Activated T-cell treated with anti-CD3 and anti-CD28 coated beads for 48 hours (primary cell): ENCODE measurements at places on chromosomes 4 and X.

GRCh38 chr4:186294160-186294559 is 28.2 kb downstream of the F11 start:
- no peak for DNase-seq

DNA sequence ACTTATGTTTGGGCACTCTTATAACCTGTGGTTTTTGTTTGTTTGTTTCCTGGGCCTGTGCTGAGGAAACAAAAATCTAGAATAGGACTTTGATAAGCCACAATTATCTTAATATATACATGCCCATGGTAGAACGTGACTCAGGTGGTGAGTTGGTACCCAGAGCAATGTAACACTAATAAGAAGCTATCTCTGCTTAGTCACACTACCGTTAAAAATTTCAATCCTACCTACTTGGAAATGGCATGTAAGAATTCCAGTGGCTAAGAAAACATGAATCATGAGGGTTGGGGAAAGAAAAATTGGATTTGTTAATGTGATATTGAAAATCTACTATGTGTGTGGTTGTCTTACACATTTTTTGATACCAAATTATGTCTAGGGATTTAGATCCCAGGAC is 30.5 kb upstream of the ADGRG2 start:
- no peak for DNase-seq

GRCh38 chr4:17153572-17153971 is 255.1 kb upstream of the LDB2 start:
- DNase-seq: no peak

DNA sequence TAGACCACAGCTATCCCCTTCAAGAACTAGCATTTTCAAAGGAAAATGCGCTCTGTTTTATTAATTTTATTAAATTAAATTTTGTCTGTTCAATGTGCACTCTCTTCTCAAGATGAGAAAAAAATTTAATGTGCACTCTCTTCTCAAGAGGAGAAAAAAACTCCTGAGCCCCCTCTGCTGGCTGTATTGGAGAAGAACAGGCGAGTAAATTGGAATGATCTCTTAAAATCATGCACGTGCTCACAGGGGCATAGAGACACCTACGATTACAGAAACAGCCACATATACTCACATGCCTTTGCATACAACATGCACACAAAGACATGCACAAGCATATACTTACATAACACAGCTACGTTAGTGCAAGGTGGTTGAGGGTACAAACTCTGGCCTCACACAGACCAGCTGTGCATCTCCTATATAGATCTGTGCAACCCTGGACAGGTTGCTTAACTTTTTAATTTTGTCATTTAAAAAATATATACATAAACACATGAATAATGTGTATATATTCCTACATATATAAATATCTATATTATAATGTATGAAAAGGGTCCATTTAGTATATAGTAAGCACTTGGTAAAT is 176.2 kb upstream of the CXorf66 start:
- DNase-seq: peak; percentile 6

GRCh38 chr4:135429528-135429927 is 1227.9 kb upstream of the PABPC4L start:
- no peak for DNase-seq

- no peak for DNase-seq
These were observed 56.2 kb upstream of the MAPK10 start for GRCh38 chr4:86416081-86416480.

DNA sequence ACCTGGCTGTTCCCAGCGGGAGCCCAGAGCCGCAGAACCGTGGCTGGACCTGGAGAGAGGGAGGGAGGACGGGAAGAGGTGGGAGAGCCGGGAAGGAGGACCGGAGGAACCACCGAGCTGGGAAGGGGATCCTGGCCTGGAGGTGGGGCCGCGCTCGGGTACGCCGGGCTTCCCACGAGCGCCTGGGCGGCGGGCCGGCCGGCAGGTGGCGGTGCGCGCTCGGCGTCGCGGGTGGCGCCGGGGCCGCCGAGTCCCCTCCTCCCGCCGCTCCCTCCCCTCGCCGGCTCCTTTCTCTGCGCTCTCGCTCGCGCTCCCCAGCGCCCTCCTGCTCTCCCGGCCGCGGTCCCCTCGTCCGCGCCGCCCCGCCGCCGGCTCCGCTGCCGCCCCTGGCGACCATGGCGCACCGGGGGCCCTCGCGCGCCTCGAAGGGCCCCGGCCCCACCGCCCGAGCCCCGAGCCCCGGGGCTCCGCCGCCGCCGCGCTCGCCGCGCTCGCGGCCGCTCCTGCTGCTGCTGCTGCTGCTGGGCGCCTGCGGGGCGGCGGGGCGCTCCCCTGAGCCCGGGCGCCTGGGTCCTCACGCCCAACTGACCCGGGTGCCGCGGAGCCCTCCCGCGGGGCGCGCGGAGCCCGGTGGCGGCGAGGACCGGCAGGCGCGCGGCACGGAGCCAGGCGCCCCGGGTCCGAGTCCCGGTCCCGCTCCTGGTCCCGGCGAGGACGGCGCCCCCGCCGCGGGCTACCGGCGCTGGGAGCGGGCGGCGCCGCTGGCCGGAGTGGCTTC is at the start of gene SORCS2:
SORCS2 (plus strand) TSS at position 287 of the 778 bp plus-strand sequence.
- peak; percentile 64 for DNase-seq

DNA sequence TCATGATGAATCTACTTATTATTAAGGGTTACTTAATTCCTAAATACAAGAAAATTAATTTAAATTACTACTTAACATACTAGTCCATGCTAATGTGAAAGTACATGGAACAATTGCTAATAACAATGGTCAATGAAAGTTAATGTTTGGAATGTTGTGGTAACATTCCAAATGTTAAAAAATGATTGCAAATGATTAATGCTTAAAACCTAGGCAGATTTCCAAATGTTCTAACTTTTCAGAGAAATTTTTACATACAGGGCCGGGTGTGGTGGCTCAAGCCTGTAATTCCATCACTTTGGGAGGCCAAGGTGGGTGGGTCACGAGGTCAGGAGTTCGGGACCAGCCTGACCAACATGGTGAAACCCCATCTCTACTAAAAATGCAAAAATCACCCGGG is 1851.3 kb upstream of the PCDH7 start:
- no peak for DNase-seq

DNA sequence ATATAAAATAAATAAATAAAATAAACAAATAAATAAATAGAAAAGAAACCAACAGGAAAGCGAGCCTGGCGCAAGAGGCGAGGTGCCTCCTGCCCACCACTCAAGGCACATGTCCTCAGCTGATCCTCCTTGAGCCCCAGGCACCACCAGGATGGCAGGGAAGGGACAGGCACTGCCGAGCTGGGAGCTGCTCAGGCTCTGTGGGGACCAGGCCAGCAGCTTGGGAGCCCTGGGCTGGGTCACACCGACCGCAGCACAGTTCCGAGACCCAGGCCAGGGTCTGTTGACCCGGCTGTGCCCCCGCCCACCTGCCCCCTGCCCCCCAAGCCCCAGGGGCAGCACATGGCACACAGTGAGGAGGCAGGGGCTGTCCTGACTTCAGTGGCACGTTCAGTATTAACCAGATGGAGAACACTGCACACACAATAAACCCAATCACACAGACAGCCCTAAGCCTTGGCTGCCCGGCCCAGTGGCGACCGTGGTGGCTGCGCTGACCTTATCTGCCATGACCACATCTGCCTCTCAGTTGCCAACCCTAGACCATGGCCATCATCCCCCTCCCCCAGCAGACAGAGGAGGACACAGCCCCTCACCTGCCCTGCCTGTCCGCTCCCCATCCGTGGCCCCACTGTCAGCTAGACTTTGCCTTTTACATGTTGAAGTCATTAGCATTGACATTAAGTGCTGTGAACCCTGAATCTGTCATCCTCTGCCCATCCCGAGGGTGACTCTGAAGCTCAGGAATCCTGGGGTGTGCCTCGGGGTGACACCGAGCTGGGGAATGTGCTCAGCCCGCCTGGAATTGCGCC is 2.9 kb upstream of the TREX2 start:
- DNase-seq: no peak

DNA sequence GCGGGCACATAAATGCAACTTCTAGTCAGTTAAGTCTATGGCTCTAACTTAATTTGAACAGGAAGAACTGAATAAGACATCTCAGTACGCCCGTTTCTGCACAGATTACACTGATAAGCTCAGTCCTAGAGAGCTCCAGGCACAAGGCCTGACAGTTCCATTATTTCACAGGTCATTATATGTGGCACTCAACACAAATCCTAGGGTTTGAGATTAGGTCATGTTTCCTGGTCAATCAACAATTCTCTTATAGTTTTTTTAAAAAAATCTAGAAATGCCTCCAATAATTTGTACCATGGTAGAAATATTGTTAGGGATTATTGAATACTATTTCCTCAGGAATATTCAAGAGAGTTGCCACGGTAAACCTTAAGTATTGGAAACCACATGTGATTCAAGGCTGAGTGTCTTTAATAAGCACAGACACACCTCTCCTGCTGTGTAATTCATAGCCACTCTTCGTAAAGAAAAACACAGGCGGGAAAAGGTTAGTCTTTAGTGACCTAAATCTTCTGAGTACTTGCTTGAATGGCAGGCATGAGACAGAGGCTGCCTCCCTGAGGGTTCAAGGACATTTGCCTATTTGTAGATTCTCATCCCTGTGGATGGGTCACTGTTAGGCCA is 342.9 kb upstream of the ADGRL3 start:
- DNase-seq: no peak

- DNase-seq: no peak
These were observed 550.9 kb upstream of the NDST4 start for GRCh38 chr4:115664285-115664684.

GRCh38 chr4:125011646-125012045 is 299.1 kb upstream of the ANKRD50 start:
- no peak for DNase-seq

DNA sequence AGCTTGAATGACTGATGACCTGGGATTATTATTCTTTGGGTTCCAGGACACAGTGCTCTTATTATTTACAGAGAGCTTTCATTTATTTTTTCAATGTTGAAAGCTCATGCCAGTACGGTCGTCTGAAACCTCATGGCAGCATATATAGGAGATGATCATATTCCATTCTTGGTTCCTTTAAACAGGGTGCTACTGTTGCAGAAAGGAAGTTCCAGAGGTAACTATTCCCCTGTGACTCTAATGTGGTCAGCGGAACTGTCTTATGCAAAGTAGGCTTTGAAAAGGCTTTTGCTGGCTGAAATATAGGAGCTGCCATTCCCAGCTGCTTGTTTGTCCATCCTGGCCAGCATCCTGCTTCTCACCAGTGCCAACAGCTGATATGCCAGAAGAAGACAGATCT is 208.3 kb upstream of the LEF1 start:
- no peak for DNase-seq

- DNase-seq: no peak
These were observed 225.2 kb downstream of the MID1 start for GRCh38 chrX:10395179-10395578.

DNA sequence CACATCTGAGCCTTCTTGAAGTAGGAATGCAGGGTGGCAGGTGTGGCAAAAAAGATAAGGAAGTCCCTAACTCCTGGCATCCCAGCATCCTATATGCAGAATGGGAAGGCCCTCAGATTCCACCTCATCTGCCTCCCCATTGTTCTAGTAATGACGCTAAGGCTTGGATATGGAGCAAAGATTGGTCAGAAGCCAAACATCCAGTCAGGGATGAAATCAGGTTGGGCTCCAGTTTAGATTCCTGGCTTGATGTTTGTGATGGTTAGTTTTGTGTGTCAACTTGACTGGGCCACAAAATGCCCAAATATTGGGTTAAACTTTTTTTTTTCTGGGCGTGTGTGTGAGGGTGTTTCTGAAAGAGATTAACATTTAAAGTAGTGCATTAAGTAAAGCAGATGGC is 39.6 kb upstream of the MAGEA4 start:
- no peak for DNase-seq

GRCh38 chrX:38796946-38797345 is 4.3 kb upstream of the MID1IP1 start:
- DNase-seq: no peak

- DNase-seq: no peak
These were observed 47.0 kb downstream of the RBPJ start for GRCh38 chr4:26367811-26368210.

DNA sequence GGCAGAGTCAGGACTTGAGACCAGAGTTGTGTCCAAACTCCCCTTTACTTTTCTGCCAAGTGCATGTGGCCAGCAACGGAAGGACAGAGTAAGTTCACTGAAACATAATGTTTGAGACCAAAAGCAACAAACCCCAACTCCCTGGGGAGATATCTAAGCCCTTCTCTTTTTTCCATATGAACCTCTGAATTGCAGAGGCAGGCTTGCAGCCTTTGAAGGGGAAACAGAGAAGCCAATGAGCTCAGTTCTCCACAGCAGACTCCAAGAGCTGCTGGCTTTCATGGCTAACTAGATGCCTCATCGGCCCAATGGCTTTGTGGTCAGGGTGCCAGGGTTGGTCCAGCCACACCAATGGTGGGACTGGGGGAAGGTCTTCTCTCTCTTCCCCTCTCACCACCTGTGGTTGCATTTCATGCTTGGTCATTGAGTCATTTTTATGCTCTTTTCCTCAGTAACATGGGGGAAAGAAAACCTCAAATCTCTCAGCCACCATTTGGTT is 34.0 kb downstream of the STARD8 start:
- DNase-seq: no peak

DNA sequence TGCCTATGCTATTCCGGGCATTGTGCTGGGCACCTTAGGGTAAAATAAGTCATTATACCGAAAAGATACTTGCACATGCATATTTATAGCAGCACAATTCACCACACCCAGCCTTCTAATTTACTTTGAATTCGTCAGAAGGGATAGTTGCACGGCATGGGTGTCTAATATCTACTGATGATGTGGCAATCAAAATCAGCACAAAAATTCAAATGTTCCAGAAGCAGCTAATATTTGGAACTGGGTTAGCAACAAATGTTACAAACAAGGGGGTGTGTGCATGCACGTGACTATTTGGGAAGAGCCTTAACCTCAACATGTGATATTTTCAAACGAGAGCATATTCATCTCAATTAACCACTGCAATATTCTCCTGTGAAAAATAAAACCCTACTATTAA is 79.7 kb upstream of the PRSS48 start:
- DNase-seq: no peak

- DNase-seq: peak; percentile 3
These were observed 118.2 kb upstream of the KIT start for GRCh38 chr4:54539500-54540029.
